ENCODE measurements at places on chromosomes 5 and 9.

- no peak for DNase-seq
Measured at GRCh38 chr5:172405226-172406107, 48.9 kb downstream of the SH3PXD2B start.

DNA sequence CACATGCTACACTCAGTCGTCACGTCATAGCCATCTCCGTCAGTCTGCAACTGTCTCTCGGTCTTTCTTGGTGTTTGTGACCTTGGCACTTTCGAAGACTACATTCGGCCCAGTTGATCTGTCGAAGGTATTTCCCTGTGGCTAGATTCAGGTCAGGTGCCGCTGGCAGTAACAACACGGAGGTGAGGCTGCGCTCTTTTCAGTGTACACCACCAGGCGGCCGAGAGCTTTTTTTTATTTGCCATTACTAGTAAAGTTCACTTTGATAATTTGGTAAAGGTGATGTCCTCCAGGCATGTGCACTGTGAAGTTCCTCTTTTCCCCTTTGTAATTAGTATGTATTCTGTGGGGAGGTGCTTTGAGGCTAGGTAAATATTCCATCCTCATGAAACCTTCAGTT is 49.7 kb downstream of the RNF130 start:
- DNase-seq: no peak

DNA sequence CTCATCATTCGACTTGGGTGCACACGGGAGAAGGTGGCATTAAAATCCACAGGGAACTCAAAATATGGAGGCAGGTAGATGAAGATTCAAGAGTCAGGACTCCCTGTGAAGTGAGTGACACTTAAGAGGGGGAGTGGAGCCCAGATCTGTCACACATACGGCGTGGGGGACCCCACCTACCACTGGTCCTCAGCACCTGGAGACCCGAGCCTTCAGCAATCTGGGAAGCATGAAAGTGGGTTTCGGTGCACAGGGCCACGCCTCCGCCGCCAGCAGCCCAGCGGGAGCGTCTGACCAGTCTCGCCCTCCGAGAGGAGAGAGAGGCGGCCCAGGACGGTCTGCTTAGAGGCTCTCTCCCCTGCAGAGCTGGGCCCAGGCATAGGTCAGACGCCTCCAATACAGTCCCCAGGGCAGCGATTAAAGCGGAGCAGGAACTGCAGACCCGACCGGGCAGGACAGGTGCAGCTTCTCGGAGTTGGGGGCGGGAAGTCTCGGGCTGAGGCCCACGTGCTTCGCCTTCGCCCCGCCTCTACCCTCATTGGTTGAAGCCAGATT is 639 bp upstream of the SLC2A8 start:
- DNase-seq: no peak

DNA sequence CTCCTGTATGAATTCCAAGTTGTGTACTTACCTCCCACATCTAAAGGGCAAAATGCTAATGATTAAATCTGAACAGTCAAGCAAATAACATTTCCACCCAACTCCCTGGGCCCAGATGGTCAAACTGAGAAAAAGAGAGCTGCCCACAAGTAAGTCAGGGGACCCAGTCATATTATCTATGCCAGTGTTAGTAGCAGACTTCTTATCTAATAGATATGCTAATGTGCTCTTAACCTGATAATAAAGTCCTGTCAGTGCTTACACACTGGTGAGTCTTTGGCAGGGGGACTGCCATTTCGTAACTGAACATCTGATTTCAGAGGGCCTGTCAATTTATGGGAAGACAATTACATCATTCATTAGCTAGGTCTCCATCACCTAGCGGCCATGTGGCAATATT is 292.3 kb upstream of the WWC1 start:
- no peak for DNase-seq

DNA sequence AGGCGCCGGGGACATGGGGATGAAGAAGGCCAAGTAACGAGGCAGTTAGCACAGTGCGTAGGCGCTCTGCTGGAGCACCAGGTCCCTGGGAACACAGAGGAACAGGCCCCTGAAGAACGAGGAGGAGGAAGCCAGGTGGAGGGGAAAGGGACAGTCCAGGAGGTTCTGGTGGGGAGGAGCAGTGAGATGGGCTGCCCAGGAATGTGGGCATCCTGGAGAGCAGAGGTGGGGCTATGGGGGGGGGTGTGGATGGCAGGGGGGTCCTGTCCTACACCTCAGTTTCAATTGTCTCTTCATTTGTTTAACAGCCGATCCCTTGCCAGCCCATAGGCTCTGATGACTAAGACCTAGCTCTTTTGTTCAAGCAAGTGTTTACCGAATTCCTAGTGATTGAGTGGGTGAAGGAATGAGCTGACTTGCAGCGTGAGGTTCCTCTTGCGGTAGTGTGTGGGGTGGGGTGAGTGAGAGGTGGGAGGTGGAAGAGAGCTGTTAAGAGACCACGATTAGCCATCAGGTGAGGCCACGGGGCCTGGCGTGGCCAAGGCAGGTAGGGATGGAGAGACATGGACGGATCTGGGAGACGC is 8.4 kb upstream of the PHYHD1 start:
- no peak for DNase-seq

DNA sequence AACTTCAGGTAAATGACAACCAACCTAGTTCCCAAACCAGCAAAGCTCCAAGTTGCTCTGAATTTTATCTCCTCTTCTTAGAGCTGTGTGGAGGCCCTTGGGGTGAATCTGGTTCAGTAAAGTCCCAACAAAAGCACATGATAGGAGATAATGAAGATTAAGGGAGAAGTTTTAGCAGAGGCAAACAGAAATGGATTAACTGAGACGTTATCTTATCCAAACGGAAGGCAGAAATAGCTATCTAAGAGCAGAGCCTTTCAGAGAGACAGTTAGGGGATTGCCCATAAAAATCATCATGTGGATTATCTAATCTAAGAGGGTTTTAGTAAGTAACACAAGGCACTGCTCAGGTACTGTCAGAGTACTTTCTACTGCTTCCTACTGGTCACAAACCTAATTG is 183.9 kb upstream of the ZNF618 start:
- no peak for DNase-seq

GRCh38 chr5:5421149-5421960 is 1.1 kb upstream of the ICE1 start:
- DNase-seq: peak; percentile 19

DNA sequence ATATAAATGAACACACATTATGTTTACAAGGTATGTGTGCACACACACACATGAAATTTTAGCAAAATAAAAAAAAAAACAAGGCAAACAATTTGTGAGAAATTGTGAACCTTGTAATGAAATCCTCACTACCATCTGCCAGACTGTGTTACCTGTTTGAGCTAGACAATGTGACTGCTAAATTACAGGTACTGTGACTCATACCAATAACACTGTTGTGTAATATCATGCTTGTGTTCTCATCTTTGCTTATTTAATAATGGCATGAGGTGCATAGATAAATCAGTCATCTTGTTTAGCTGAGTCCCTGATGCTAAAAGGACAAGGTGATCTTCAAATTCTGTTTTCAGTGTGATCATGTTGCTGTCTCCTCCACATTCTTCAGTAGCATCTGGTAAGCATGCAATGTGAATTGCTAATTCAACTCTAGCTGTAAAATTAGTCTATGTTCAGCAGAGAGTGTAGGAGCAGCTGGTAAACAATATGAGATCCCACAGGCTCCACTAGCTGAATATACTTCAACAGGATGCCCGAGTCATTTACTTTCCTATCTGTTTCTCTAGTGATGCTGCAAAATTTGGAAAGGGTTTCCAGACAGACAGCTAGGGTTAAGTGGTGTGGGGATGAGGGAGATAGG is 966.3 kb upstream of the C9orf72 start:
- DNase-seq: no peak

DNA sequence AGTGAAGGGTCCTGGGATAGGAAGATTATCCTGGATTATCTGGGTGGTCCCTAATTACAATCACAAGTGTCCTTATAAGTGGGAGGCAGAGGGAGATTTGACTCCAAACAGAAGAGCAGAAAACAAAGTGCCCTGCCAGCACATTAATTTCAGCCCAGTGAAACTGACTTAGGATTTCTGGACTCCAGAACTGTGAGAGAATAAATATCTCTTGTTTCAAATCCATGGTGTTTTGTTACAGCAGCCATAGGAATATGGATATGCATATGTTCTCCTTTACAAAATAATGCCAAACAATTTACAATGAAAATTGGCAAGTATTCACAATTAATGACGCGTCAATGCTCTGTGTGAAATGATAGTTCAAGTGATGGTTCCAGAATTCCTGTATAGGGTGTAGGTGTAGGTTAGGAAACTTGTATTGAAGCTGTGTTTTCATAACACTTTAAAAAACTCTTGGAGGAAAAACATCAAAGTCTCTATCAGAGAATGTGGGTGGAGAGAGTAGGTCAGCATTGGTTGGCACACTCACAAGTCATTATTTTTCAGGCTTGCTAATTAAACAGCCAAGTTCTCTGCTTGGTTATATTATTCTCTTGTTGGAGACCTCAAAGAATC is 19.9 kb upstream of the PLPP1 start:
- peak; percentile 35 for DNase-seq

GRCh38 chr5:52181403-52181802 is 606.3 kb upstream of the ITGA1 start:
- no peak for DNase-seq

GRCh38 chr5:122846051-122846550 is 688 bp downstream of the SNX24 start:
- peak; percentile 33 for DNase-seq

DNA sequence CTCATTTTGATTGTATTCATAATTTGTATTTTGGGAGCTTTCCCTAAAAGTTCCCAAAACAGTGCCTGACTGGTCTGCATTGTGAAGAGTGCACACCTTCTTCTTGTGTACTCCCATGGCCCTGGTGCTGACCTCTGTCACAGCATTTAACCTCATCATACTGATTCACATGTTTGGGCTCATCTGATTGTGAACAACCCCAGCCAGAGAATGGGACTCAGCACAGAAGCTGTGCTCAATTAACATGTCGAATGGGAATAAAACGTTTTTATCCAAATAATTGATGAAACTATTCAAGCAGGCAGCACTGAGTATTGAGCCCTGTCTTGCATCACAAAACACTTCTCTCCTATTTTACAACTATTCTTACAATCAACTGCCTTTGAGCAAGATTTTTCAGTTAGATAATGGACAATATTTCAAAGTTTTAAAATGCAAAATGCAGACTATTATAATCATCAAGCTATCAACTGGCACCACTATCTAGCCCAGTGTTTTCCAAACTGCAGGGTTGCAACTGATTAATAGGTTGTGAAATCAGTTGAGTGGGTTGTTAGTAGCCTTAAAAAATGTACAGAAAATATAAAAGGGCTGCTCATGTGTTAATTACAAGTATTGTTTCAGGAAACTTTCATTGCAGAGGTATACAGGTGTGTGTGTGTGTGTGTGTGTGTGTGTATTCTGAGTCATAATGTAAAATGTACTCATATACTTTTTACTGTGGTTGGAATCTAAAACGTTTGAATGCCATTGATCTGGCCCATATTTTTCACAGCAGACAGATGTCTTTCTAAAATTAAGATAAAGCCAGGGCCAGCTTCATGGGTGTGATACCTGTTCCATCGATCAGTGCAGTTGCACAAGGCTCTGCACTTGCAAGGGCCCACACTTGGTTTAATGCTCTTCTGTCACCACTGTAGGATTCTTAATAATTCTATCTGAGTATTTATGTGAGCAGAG is 190.5 kb downstream of the PIK3R1 start:
- no peak for DNase-seq

- no peak for DNase-seq
Measured at GRCh38 chr5:148794729-148795561, 31.5 kb upstream of the ADRB2 start.

- DNase-seq: peak; percentile 67
Measured at GRCh38 chr9:71036501-71036900, 84.9 kb downstream of the TRPM3 start.

DNA sequence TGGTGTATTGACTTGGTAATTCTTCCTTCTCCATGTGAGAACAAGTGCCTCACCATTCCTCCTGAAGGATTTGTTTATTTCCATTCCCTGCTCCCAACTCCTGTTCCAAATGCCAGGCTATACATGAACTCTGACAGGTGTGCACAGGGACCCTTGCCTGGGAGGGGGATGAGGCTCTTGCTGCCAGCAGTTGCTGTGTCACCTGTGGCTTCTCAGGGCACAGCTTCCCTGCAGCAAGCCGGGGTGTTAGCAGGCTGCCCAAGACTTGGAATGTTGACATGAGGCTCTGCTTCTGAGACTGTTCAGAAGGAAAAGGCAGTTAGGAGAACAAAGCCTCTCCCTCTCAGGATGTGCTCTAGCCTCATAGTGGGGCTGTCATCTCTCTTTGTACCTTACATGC is 131.3 kb downstream of the DOCK2 start:
- DNase-seq: no peak

DNA sequence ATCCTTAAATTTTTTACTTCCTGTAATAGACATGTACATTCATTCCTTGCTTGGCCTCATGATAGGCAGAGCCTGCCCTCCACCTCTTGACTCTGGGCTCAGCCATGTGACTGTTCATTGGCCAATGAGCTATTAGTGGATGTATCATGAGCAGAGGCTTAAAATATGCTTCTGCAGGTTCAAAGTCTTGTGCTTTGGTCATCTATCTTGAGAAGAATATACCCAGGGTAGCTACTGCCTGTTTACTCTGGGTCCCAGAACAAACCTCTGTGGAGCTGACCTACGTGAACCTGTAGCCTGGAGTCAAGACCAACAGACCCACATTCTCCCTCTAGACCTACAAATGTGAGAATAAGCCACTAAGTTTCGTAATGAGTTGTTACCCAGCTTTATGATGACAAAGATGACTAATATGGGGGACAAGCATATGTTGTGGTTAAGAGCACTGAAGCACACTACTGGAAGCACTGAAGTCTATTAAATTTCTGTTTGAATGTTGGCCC is 244.4 kb downstream of the MAST4 start:
- DNase-seq: no peak

DNA sequence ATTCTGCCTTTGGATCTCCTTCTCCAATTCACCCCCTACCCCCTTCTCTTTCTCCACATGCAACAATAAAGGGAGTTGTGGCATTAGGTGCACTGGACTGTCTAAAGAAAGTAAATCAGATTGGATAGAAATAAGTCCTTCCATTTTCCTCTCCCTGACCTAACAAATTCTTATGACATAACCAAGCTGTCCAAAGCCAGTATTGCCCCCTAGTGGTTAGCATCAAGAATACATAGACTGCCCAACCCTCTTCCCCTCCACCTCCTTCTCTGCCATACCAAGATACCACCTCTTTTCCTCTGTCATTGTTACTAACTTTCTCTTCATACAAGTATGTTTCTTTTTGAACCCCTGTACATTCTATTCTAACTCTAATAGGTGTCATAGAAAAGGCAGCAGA is 45.7 kb downstream of the PPARGC1B start:
- no peak for DNase-seq

DNA sequence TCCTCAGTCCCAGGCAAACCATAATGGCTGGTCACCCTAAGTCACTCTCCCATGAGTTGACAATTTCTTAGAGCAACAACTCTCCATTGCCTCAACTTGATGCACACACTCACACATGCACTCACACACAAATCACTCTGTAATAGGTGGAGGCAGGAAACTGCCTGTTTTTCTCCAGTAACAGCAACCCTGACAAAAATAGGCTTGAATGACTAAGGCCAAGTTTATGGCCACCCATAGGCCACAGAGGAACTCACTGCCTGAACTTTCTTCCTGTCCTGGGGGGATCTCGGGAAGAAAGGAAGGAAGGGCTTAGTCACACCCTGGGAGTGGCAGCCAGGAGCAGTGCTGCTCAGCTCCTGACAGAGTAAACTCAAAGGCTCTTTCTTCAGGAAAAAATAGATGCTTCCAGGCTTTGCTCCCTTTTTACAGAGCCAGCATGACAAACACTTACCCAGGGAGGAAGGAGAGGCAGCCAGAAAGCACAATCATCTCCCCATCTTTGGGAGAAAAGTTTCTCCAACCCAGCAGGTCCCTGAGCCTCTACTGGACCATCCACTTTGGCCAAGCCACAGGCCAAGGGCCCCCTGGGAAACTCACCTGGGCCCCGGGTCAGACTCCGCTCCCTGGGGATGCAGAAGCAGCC is 368 bp downstream of the SH3TC2 start:
- no peak for DNase-seq
